NCI-H524 (cell line): ENCODE measurements at places on chromosomes 7 and 10.

GRCh38 chr7:45646207-45646821 is 72.1 kb downstream of the ADCY1 start:
- DNase-seq = no peak

DNA sequence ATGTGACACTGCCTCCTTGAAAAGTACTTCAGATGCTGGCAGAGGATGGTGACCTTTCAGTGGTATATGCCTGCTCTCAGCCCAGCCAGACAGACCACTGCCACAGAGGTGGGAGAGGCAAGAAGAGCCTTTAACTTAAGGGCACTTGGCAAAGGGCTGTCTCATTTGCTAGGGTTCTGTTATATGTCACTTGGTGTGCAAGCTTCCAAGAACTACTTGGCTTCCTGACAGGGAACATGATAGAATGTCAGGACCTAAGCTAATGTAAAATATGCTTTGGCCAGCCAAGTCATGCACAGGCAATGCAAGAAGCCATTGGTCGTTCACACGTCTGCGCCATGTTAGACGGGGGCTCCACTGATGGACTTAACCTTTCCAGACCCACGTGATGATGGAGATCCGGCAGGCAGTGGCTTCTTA is 54.7 kb downstream of the RBM20 start:
- no peak for DNase-seq

DNA sequence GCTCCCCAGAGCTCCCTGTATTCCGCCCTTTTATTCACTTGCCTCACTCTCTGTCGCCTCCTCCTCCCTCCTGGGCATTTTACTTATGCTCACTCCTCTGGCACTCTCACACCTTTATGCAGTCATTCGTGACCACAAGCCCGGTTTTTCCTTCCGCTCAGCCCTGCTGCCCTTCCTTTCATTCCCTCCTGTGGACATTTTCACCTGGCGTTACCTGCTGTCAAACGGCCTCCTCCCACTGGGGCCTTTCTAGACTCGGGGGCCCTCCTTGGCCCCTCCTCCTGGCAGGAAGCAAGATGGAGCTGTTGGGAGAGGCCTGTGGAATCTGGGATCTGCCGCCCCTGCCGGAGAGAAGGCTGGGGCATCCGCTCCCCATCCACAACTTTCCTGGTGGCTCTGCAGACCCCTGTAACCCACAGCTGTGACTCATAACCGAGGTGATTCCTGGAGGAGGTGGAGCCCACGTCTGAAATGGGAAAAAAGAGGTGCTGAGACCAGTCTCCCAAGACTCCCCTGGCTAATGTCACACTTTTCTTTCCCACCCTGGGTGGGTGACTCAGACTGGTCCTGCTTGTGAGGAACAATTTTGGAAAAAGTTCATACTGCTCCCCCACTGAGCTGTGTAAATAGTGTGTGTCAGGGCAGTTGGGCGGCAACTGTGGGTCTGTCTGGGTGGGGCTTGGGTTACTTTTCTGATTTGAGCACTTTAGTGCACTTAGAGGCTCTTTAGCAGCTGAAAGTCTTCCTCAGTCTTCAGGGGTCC is 1.2 kb downstream of the VCL start:
- peak; percentile 24 for DNase-seq

GRCh38 chr7:15755061-15755460 is 68.6 kb upstream of the MEOX2 start:
- no peak for DNase-seq

GRCh38 chr10:5447611-5448071 is 35.3 kb downstream of the NET1 start:
- no peak for DNase-seq

DNA sequence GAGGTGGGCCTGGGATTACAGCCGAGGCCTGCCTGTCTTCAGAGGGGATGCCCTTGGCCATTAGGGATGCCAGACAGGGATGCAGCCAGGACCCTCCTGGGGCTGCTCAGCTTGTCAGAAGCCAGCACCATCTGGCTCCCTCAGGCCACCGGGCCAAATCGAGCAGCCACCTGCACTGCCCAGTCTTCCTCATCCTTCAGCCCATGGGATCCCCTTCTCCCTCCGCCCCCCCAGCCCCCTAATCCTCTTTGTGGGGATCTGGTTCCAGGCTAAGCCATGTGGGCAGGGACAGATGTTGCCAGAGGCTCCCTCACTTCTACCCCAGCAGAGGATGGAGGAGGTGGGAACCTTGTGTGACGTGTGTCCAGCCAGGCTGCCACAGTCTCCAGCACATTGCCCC is 137.4 kb upstream of the PPIF start:
- peak; percentile 56 for DNase-seq

- DNase-seq = no peak
These were observed 91.0 kb upstream of the NPTX2 start for GRCh38 chr7:98526059-98526458.

DNA sequence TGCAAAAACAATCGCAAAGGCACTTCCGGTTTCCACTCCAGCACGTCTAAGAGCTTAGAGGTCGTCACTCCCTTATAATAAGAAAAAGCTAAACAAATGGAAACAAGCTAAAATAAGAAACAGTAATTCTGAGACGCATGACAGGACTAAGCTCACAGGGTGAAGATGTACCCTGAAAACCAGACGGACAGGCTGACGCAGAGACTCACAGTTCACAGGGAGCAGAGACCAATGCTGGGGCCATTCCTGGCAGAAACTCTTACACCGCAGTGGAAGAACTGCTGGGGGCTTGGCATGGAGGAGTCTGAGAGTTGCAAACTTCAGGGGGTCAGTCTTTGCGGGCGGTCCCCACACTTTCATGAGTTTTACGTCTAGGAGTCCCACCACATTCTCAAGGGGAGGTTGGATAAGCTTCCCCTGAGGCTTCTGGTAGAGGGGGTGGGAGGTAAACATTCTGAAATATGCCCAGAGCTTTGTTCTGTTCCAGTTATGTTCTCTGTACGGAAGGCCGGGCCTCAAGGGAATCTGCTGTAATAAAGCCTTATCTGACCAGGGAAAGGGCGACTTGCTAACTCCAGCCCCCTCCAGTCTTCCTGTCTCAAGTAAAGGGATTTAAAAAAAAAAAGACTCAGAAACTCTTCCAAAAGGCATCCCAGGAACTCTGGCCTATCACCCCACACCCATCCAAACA is 47.8 kb downstream of the BRI3 start:
- no peak for DNase-seq

DNA sequence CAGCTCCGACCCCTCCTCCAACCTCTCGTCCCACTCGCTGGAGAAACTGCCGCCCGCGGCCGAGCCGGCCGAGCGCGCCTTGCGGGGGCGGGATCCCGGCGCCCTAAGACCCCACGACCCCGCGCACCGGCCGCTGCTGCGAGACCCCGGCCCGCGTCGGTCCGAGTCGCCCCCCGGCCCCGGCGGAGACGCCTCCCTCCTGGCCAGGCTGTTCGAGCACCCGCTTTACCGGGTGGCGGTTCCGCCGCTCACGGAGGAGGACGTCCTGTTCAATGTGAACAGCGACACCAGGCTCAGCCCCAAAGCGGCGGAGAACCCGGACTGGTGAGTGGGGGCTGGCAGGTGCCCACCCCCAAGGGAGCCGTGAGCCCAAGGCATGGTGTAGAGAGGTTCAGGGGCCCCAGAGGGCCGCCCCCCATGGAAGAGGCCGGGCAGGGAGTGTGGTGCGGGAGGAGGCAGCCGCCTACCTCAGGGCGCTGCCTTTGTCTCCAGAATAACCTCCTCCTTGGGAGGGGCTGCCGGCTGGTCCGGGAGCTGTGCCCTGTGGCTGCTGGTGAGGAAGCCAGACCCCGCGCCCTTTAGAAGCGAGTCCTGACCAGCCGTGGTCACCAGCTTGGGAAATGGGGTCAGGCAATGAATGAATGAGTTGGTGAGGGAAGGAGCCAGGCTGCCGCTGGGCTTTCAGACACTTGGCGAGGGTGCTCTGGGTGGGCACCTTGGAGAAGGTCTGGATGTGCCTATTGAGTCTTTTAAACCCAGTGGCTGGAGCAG is 1.3 kb downstream of the FAM20C start:
- DNase-seq = no peak

DNA sequence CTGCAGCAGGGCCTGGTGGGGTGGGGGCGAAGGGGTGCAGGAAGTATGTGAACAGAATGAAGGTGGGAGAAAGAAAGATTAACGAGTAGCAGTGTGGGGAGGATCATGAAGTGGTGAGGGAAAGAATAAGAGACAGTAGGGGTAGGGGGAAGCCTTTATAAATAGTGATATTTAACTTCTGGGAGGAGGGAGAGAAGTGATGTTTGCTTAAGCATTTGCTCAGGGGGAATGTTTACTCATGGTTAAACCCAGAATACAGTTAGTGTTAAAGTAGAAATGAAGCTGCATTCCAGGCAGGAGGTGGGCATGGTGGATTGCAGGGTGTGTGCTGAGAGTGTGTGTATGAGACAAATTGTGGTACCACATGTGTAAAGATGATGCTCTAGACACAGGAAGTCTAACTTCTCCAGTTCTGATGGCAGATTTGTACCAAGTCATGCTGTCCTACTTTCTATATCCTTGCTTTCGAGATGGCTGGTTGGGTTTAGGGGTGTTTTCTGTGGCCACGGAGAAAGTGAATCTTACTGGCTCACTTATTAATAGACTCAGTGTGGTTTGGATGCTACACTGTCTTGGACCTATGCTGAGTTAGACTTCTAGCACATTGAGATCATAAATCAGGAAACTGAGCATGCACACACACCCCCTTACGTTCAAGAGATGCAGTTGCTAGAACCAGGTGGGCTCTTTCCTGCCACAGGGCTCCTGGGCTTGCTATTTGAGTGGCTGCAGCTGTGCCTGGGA is 10.6 kb upstream of the DNMBP start:
- peak; percentile 62 for DNase-seq

- peak; percentile 64 for DNase-seq
These were observed 100.6 kb downstream of the FAM204A start for GRCh38 chr10:118241229-118242137.

DNA sequence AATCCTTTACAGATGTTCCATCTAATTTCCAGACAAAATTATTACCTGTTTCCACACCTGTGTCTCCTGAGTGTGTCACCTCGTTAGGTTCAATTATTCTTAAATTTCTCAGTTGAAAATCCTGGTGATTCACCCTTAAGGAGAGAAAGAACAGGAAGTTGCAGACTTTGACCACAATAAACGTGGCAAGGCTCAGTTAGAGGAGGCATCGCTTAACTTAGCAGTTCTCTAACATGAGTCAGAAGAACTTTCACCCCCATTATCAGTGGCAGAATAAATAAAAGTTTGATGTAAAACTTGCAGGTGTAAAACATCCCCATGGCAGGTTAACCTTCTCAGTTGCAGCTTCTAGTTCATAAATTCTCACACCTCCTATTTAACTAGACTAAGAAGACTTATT is 8.3 kb downstream of the XPNPEP1 start:
- no peak for DNase-seq

DNA sequence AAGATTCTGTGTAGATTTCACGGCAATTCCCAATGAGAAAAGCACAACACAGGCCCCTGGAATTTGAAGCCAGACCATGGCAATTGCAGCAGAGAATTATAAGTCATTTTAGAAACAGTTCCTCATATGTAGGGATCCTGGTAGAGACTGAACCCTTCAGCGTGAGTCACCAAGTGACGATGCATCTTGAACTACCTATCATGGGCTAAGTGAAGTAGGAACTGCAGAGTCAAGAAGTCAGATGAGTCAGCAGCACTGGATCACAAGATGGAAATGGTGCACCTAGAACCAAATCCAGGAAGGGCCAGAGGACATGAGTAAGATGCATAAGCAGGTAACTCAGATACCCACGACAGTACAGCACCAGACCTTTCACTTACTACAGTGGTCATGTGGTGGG is 140.0 kb upstream of the TPK1 start:
- no peak for DNase-seq

DNA sequence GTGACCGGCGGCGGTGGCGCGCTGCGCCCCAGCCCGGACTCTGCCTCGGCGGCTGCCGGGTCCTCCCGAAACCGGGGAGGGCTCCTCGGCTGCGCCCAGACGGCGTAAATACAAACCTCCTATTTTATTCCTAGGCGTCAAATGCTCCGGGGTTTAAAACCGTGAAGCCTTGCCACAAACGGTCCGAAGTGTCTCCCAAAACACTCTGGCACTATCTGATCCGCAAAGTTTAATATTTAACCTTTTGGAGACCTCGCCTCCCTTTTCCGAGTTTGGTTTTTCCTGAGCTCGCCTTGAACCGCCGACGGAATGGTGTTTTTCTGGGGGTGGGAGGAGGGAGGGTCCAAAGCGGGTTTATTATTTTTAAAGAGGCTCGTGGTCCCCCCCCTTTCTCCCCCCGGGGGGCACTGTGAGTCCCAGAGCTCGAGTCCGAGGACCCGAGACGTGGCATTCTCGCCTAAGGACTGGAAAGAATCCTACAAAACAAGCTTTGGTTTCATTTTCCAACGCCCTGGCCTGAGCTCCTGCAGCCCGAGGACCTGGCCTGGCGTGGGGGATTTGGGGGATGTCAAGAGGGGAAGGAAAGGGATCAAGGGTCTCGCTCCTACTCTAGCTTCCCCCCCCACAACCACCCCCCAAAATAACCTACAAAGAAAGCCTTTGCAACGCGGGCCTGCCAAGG is 1.8 kb downstream of the TNRC18 start:
- DNase-seq = no peak

GRCh38 chr7:1713502-1714484 is 43.7 kb downstream of the ELFN1 start:
- DNase-seq = peak; percentile 40

- DNase-seq = no peak
These were observed 866.3 kb upstream of the LRRN3 start for GRCh38 chr7:110224643-110225042.

- no peak for DNase-seq
These were observed 8.8 kb downstream of the TRIM8 start for GRCh38 chr10:102653060-102653459.

DNA sequence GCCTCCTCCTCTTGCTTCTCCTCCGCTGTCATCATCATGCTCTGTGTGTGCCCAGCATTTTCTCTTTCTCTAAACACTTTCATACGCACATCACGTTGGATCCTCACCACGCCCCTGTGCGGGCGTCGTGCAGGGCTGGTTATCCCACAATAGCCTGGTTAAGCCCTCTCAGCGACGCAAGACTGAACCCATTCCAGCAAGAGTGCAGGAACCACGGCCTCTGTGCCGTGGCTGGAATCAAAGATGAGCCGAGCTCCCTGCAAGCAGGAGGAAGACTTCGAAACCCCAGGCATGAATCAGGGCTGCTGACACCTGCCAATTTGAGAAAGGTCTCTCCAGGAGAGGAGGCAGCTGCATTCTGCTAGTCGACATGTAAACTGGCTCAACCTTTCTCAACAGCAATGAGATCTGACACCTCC is 74.8 kb upstream of the FOXK1 start:
- DNase-seq = no peak

GRCh38 chr10:125076891-125077541 is 83.3 kb downstream of the CTBP2 start:
- no peak for DNase-seq

DNA sequence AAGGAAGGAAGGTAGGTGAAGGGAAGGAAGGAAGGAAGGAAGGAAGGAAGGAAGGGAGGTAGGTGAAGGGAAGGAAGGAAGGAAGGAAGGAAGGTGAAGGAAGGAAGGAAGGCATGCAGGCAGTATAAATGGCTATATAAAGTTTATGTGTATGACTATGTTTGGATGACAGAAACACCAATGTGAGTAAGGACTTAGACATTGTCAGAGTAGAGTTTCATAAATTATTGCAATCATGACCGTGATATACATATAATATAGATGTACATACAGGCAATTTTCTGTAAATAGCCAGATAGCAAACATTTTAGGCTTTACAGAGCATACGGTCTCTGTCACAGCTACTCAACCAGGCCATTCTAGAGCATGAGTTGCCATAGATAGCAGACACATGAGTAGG is 133.8 kb upstream of the AKR1E2 start:
- DNase-seq = no peak
